ENCODE measurements at places on chromosomes 7 and 10.

- DNase-seq: no peak
Observed at GRCh38 chr10:31051703-31052102, 20.0 kb upstream of the ZNF438 start.

DNA sequence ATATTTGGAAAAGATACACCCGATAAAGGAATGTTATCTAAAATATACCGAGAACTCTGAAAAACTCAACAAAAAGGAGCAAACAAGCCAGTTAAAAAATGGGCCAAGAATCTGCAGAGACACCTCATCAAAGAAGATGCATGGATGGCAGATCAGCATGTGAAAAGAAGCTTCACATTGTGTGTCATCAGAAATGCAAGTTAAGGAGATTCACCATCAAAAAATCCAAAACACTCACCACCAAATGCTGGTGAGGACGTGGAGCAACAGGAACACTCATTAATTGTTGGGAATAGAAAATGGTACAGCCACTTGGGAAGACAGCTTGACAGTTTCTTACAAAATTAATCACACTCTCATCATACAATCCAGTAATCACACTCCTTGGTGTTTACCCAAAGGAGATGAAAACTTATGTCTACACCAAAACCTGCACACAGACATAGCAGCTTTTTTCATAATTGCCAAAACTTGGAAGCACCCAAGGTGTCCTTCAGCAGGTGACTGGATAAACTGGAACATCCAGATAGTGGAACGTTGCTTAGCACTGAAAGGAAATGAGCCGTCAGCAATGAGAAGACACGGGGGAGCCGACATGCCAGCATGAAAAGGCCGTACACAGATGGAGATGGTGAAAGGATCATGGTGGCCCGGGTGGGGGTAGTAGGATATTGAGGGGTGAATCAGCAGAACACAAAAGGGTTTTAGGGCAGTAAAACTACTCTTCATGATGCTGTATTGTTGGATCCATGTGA is 27.9 kb upstream of the PWWP2B start:
- DNase-seq: no peak

DNA sequence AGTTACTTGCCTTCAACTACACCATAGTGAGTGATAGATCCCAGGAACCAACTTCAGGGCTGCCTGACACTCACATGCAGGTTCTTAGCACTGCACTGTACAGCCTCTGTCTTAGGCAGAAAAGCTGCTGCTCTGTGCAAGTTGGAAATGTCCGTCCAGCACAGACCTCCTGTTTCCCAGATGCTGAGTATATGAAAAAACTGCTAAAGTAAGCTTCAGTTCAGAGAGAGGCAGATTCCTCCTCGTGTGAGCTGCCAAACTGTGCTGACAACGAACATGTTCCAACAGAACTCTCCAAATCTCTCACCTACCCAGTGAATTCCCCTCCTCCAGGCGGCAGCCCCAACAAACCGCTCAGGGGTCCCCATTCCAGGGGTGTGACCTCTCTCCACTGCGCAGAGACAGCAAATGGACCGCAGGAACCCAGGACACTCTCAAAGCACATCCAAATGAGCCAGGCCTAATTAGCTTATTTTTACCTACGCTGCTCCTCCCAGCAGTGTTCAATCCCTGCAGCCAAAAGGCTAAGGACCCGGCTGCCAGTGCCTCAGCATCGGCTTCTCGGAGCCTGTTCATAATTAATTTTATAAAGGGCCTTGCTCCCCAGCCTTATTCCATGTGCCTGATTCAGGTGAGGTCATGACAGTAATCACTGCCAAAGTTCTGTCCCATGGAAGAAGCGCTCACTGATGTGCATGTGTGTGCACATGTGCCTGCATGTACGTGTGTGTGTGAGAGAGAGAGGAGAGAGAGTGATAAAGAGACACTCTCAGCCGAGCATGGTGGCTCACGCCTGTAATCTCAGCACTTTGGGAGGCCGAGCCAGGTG is 159.5 kb upstream of the AUTS2 start:
- DNase-seq: no peak

DNA sequence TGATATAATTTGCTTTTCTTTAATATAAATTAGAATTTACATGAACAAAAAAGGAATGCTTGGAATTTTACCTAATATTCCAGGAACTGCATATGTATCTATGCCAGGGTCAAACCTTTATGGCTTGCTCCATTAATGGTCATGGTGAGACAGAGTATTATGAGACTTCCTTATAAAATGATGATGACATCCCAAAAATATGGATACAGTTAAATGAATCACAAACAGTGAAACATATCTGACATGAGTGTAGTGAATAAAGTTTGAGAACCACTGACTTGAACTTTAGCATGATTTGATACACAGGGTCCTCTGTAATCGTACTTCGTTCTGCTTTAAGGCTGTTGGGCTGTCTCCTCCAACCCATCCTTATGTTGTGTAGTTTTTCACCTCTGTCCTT is 51.8 kb downstream of the MARCHF5 start:
- DNase-seq: no peak

DNA sequence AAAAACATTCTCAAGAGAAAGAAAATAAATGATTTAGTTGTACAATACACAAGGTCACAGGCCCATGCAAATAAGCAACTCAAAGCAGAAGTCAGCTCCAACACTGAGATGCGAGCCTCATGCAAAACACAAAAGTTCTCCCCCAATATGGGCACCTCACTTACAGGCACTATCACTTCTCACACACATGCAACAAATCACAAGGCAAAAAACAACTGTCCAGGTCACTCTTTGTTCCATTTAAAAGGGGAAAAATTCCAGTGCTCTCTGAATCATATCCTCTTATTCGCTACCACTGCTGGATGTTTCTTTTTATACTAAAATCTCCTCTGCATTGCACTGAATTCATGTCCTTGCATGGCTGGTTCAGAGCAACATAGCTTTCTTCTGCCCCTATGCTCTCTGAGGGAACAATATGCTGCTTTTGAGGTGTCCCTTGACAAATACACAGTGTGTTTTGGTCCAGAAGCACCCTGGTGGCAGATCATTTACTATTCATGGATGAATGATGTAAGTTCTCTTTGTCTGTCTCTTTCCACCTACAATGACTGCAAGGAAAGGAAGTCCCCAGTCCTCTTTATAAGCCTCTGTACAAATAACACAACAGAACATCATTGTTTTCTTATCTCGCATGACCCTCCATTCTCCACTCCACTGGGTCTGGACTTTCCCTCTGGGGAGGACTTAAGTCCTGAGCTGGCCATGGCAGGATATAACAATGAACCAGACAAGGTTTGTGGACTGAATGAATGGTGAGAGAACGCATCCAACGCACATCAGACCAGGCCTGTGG is 85.4 kb upstream of the GSDME start:
- no peak for DNase-seq
